ENCODE measurements at places on chromosomes 3 and 15. TPM values are rescaled to one million over a fixed set of nuclear protein-coding genes. Genes with fewer than 3 reads are reported as not detected.

Gene BTLA
- not detected for total RNA-seq

- H3K4me3 ChIP-seq = peak overlapping the region; percentile 99
- no peaks in the 10 kb centered on the region for H3K27me3 ChIP-seq
- DNase-seq = no peak
- no peaks in the 10 kb centered on the region for H3K36me3 ChIP-seq
These were observed 2.3 kb downstream of the RPLP1 start for GRCh38 chr15:69454953-69455352.

DNA sequence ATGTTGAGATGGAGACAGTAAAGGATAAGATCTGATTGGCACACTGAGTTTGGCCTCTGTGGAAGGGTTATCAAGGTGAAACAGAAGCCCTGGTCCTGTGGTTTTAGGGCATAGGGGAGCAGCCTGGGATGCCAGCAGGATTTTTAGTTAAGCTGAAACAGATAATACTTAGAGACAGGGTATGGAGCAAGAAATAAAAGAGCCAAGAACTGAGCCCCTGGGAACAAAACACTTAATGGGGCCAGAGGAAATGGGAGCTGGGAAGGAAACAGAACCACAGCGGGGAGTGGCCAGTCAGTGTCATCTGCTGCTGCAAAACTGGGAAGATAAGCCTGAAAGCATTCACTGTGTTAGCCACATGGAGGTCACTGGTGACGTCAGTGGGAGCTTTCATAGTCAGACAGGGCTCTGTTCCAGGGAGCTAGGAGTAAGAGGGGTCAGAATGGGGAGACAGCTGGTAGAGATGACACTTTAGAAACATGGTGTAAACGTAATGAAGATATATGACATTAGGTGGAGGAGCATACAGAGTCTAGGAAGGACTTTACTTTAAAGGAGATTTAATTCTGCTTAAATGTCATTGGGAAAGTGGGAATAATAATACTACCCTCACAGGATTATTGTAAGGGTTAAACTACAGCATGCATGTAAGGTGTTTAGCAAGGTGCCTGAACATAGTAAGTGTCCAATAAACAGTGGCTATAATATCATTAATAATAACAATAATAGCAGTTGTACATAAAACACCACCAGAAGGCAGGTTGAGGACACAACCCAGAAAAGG, 172.7 kb upstream of the CTNNB1 start:
- H3K27me3 ChIP-seq = no peaks in the 10 kb centered on the region
- DNase-seq = no peak
- no peak overlapping the region for H3K27ac ChIP-seq
- H3K4me1 ChIP-seq = no peaks in the 10 kb centered on the region
- H3K36me3 ChIP-seq = no peaks in the 10 kb centered on the region

GRCh38 chr3:143380449-143380848, 260.9 kb downstream of the CHST2 start:
- DNase-seq = no peak
- H3K36me3 ChIP-seq = peaks cover 4% of the 10 kb centered on the region
- no peak overlapping the region for H3K27ac ChIP-seq
- H3K4me3 ChIP-seq = no peak overlapping the region
- no peaks in the 10 kb centered on the region for H3K4me1 ChIP-seq

DNA sequence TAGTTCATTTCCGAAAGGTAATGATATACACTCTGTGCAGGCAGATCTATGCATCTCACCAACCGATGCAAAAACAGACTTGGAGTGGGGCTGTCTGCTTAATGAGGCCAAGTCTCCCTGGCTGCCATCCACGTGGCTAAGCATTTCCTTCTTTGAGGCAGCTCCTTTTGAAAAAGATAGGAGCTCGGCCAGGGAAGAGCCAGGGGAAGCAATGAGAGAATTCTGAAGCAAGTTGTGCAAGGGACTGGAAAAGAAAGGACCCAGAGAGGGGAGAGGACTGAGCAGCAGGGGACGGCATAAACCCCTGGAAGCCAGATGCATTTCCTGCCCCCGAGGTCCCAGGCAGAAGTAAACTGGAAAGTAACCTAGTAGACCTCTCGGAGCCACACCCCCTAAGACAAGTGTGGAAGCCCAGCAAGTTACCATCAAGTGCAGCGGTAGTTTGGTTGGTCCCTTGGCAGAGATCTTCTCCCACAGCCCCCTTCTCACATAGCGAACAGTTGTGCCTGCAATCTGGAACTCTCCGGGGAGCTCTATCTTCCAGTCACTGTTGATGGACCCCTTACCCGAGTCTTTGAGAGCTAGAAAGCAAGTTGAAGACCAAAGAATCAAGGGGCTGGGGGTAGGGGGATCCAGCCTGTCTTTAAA, 288.2 kb downstream of the ADAMTS17 start:
- peaks cover 7% of the 10 kb centered on the region for H3K4me1 ChIP-seq
- no peaks in the 10 kb centered on the region for H3K36me3 ChIP-seq
- DNase-seq = no peak
- no peak overlapping the region for H3K27ac ChIP-seq
- H3K4me3 ChIP-seq = no peak overlapping the region

- H3K4me1 ChIP-seq = peaks cover 12% of the 10 kb centered on the region
- H3K36me3 ChIP-seq = no peaks in the 10 kb centered on the region
- H3K27ac ChIP-seq = no peak within 1 kb of the TSS
- DNase-seq = peak; percentile 62
- peak within 1 kb of the TSS; percentile 82 for H3K4me3 ChIP-seq
These were observed at the start of gene CPEB1 for GRCh38 chr15:82647045-82647834. Gene CPEB1 (minus strand): TSS chr15:82647363. CDS start chr15:82628459, 18,904 bp downstream.

DNA sequence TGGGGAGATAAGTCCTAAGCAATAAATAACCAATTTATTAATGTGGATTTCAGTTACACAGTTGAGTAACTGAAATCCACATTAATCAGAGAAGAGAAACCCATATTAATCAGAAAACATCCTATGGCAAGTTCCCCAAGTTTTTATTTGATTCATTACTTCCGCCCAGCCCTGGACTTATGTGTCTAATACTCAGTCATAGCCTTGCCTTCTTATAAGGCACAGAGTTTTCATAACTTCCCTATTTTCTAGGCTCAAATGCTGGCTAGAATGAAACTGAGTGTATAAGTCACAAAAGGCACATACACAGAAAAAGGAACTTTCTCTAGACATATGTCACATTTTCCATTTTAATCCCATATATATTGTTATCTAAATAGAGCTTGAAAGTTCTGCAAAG, 28.8 kb downstream of the CD47 start:
- H3K27ac ChIP-seq = no peak overlapping the region
- peaks cover 2% of the 10 kb centered on the region for H3K36me3 ChIP-seq
- H3K4me3 ChIP-seq = no peak overlapping the region

GRCh38 chr15:67736810-67737209, 88.5 kb upstream of the SKOR1 start:
- H3K27ac ChIP-seq = no peak overlapping the region
- no peak for DNase-seq
- no peaks in the 10 kb centered on the region for H3K27me3 ChIP-seq
